ENCODE measurements at places on chromosomes 13 and 19.

DNA sequence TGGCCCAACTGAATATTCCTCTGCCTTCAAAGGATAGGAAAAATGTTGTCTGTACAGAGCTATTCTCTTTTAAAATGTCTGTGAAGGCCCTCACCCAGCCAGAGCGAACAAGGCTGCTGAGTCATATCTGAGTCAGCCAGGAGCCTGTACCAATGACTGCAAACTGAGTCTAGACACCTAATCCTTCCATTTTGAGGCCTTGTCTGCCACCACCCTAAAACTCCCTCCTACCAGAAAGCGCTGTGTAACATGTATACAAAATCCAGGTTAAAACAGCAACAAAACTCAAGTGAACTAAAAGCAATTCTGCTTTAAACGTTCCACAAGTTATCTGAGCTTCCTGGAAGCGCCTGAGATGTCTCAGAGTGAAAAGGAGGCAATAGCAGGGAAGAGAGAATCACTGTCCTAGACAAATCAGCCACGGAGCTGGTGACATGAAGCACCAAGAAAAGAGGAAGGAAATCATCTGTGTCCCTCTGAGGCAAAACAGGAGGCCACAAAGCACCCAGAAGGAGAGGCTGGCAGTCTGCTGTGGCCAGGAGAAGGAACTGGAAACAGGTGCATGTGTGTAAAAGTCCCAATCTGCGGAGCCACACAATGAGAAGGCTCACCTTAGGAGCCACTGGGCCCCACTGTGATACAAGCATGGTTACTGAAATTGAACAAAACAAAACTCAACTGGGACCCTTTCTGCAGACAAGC, 10.2 kb downstream of the DHRS12 start:
- DNase-seq, result no peak

- no peak for DNase-seq
Measured at GRCh38 chr13:46340631-46341111, 46.4 kb downstream of the RUBCNL start.

GRCh38 chr13:30526612-30527495, 61.1 kb upstream of the HMGB1 start:
- DNase-seq, result no peak

DNA sequence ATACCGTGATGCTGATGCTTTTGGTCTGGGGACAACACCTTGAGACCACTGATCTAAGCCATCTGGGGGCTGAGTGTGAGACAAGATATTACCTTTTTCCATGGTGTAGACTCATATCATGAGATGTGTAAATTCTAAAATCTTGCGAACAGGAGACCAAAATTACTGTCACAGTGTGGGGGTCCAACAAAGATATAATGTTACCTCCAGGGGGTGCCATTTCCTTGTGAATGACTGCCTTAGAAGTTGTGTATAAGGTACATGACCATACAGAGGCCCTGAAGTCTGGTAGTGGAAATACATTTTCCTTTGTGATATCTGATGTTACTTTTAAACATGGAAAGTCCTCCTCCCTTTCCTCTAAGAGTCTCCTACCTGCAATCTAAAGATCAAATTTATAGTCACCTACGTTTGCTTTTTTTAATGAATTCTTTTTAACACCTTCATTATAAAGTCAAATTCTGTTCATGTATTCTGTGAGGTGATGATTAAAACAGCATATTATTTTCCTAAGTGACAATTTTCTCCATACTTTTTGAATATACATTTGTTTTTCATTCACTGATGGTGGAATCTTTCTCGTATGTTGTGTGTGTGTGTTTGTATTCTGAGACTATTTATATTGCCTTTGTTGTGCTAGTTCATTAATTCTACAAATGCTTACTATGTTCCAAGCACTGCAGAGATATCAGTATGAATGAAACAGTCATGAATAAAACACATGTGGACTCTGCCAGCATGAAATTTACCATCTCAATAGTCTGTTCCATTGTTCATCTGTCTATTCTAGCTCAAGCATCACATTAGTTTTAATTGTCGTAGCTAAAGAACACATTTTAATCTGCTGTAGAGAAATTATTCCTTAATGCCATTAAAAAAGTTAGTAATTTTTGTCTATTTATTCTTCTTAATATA, 113.7 kb downstream of the RFC3 start:
- DNase-seq, result peak; percentile 0

DNA sequence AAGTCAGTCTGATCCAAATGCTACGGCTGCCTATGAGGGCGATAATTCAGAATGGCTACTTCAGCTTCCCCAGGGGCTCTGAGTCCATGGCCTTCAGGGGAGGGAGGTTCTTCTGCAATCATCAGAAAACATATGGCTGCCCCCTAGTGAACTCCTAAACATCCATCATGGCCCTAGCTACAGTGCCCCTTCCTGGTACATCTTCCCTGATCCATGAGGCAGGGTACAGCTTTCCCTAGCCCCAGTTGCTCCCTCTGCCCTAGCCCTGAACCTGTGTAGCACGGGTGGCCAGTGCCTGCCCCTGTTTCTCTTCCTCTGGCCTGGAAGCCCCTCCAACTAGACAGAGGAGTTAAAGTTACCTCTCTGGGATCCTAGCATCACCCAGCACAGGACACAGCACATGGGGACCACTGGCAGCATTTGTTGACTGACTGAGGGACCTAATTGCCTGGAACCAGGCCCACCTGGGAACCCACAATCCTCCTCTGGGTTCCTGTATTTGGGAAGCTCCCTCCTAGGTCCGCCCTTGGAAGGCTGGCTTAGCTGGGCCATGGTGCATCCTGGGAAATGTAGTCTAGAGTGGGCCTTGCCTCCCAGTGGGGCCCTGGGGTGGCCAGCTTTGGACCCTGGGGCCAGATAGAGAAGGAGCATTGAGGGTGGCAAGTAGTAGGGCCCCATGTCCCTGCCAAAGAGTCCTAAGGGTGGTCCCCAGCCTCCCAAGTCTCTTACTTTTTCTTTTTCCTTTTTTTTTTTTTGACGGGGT, 17.7 kb upstream of the SEMA6B start:
- no peak for DNase-seq

GRCh38 chr19:3006075-3006767, 22.9 kb downstream of the TLE2 start:
- DNase-seq, result no peak

GRCh38 chr13:69485991-69486592, 621.5 kb upstream of the ATXN8OS start:
- no peak for DNase-seq

DNA sequence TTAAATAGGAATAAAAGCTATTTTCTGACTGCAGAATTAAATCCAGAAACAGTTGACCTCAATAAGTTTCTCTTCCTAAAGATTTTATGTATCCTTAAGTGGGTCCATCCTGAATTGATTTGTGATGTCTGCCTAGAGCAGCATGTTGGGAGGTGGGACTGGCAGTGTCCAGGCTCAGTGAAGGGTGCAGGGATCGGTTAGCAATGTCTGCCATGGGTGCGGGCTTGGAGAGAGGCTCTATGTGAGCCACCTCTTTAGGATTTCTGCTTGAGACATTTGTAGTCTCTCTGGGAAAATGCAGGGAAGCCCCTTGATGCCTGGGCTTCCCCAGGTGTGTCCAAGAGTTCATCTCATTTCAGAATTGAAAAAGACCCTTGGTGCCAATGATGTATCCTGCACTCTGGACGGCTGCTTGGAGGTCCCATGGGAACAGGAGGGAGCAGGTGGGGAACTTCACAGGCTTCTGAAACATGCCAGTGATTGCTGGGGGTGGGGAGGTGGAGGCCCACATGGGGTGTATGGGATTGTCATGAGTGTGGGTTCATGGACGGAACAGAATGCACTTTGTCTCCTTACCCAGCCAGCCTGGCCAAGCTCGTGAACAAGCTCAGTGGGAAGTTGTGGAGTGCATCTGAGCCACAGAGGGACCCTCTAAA, 6.2 kb upstream of the COLGALT1 start:
- DNase-seq, result no peak

DNA sequence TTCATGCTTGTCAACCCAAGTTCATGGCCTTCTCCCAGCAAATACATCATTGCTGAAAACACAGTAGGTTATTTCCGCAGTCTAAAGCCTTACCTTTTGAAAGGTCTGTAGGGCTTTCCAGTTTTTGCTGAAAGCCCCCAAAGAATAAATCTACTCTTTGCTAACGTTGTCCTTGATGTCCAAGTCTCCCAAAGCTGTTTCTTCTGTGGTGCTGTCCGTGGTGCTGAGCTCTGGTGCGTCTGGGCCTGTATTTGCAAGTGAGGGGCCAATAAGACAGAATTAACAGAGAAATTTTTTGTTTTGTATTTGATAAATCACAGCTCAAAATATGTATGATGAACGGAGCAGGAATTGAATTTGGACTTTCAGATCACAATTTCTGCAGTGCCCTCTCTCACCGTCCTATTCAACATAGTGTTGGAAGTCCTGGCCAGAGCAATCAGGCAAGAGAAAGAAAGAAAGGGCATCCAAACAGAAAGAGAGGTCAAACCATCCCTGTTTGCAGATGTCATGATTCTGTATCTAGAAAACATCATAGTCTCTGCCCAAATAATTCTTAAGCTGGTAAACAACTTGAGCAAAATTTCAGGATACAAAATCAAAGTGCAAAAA, 9.8 kb upstream of the LGALS16 start:
- DNase-seq, result no peak

- no peak for DNase-seq
Measured at GRCh38 chr13:20080377-20081164, 80.3 kb downstream of the GJA3 start.

GRCh38 chr19:31378404-31378803, 29.2 kb upstream of the TSHZ3 start:
- peak; percentile 11 for DNase-seq

GRCh38 chr19:19193926-19194325, 1.9 kb downstream of the RFXANK start:
- DNase-seq, result no peak

- DNase-seq, result no peak
Measured at GRCh38 chr19:46579361-46579879, 21.7 kb upstream of the CALM3 start.

DNA sequence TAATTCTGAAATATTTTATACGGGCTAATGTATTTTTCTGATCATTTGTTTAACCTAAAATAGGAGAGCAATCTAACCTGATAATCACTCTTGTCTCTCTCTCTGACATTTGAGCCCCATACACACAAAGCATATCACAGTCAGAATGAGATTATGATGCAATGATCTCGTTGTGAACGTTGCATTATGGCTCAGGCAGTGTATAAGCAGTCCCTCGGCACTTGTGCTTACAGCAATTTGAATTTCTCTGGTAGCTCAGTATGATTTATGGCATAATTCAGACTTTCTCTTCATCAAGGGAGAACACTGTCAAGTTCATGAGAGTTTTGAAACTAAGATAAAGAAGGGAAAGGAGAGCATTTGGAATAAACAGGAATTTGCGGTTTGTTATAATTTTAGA, 256.1 kb downstream of the DACH1 start:
- DNase-seq, result no peak

DNA sequence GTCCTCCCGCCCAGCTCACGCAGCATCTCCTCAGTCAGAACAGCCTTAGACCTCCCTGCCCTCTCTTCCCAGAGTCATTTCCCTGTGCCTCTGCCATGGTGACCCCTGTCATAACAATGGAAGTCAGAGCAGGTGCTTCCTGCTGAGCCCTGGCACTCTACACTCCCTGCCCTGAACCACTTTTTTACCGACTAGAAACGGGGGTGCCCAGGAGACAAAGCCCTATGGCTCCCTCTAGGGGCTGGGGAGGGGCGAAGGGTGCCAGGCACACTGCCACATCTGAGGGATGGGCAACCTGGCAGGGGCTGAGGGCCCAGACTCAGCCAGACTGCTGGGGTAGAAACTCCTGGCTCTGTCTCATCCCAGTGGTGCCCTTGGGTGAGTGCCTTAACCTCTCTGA, 16.4 kb downstream of the ZNF574 start:
- peak; percentile 76 for DNase-seq

DNA sequence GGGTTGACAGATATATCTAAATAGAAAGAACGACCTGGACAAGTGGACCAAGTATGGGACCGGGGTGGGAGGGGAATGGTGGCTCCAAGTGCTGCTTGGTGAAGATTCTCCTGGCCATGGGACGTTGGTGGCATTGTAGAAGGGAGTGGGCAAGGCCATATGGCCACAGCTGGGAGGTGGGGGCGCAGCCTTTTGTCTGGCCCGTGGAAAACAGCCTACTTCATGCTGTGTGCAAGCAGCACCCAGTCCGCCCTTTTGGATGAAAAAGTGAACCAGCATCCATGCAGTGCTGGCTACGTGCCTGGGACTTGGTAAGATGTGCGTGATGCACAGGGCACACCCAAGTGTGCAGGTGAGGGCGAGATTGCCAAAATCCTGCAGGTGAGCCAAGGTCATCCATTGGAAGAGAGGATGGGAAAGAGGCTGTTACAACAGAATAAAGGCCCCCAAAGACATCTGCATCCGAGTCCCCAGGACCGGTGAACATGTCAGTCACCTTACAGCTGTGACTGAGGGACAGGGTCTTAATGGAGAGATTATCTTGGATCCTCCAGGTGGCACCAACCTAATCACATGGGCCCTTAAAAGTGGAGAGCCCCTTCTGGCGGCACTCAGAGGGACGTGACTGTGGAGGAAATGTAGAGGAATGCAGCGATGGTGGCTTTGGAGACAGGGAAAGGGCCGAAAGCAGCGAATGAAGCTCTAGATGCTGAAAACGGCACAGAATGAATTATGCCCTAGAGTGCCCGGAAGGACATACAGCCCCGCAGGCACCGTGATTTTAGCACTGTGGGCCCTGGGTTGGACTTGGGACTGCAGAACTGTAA, 40.8 kb downstream of the TEX29 start:
- no peak for DNase-seq

- no peak for DNase-seq
Measured at GRCh38 chr19:40262422-40262821, 22.7 kb downstream of the AKT2 start.

GRCh38 chr19:5943623-5944022, 29.6 kb downstream of the CAPS start:
- no peak for DNase-seq

GRCh38 chr19:53810891-53811290, 13.2 kb downstream of the NLRP12 start:
- DNase-seq, result no peak

- no peak for DNase-seq
Measured at GRCh38 chr13:46860722-46861121, 36.1 kb downstream of the HTR2A start.

DNA sequence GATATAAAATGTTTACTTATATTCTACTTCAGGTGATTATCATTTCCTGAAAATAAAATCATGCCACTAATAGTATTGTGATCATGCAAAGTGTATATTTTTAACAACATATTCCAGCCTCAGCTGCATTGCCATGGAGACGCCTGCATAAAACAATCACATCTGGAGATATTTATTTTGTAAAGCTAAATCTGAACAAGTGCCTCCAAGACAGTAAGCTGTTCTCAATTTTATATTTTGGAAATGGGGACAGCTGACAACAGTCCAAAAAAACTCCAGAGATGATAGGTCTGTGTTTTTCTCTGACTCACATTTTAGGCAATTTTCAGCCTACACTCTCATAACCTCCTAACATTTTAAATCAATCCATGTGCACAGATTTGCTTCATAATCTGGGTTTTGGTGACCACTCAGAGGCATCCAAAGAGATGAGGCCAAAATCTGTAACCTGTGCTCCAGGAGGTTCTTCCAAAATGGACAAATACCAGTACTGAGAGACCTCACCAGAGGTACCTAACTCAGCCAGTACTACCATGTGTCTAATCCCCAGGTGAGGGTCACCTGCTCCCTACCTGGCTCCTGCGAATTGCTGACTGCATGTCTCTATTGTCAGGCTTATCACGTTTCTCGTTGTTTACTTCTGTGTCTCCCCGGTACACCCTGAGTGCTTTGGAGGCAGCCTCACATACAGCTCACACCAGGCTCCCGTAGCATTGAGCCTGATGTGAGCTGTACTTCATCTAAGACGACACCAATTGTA, 62.7 kb downstream of the COL4A1 start:
- DNase-seq, result no peak

Data from NCI-H2029 (cell line).